Activated T-helper 1 cell treated with anti-CD3 and anti-CD28 coated beads, Interleukin-12 subunit alpha, Interleukin-12 subunit beta, Interleukin-2, Interleukin-4 antibody, amounts not matched to agents 30 ng/mL and 10 ng/mL and 1 ng/mL, durations not matched to agents 14 hours and 24 hours and 36 hours (primary cell): ENCODE measurements at places on chromosomes 1 and 21. TPM values are rescaled to one million over a fixed set of nuclear protein-coding genes. Genes with fewer than 3 reads are reported as not detected.

IVL gene
- not detected in 2 replicates for total RNA-seq

AKR7A3 gene
- 1.2 and 1.7 TPM in 2 replicates for total RNA-seq

OR2T2 gene
- not detected in 2 replicates for total RNA-seq

SYTL1 gene
- total RNA-seq = 24.4 and 26.3 TPM in 2 replicates

SELE gene
- total RNA-seq = not detected in 2 replicates

PRDM15 gene
- total RNA-seq = 18.1 and 18.4 TPM in 2 replicates

GSTM1 gene
- total RNA-seq = 77.4 and 86.4 TPM in 2 replicates

AADACL3 gene
- total RNA-seq = not detected in 2 replicates

NCMAP gene
- not detected in 2 replicates for total RNA-seq

AIM2 gene
- total RNA-seq = 49.0 and 52.9 TPM in 2 replicates

NOC2L gene
- total RNA-seq = 180 TPM in 2 replicates

NES gene
- not detected in 2 replicates for total RNA-seq

LENEP gene
- total RNA-seq = 1.5 and 1.8 TPM in 2 replicates

FAM131C gene
- 0.56 and 0.57 TPM in 2 replicates for total RNA-seq

C8A gene
- not detected in 2 replicates for total RNA-seq
